NCI-H226 (cell line): ENCODE measurements at places on chromosomes 4 and X.
A peak's percentile ranks its signal among the peaks of the same experiment; 100 is the strongest.

DNA sequence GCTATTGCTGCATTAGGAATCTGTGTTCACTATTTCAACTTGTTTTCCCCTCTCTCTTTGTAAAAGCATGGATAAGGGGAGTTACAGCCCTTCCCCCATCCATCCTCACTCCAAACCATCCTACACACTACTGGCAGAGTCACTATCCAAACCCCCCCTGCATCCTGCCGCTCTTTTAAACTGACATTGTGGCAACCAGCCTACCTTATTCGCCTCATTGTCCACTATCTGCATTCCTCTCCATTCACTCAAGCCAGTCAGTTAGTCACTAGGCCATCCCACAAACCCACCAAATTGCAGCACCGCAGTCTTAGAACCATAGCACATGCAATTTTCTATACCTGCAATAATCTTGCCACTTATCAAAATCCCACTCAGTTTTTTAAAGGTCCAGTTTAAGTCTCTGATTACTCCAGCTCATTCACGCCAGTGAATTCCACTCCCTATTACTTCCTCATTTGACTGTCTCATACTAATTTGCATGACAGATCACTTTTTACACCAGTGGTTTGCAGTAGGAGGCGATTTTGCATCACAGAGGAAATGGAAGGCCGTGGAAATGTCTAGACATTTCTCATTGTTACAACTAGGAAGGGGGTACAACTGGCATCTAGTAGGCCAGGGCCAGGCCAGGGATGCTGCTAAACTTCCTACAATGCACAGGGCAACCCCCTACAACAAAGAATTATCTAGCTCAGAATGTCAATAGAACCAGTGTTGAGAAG, 181.8 kb downstream of the HS6ST2 start:
- no peak for DNase-seq

DNA sequence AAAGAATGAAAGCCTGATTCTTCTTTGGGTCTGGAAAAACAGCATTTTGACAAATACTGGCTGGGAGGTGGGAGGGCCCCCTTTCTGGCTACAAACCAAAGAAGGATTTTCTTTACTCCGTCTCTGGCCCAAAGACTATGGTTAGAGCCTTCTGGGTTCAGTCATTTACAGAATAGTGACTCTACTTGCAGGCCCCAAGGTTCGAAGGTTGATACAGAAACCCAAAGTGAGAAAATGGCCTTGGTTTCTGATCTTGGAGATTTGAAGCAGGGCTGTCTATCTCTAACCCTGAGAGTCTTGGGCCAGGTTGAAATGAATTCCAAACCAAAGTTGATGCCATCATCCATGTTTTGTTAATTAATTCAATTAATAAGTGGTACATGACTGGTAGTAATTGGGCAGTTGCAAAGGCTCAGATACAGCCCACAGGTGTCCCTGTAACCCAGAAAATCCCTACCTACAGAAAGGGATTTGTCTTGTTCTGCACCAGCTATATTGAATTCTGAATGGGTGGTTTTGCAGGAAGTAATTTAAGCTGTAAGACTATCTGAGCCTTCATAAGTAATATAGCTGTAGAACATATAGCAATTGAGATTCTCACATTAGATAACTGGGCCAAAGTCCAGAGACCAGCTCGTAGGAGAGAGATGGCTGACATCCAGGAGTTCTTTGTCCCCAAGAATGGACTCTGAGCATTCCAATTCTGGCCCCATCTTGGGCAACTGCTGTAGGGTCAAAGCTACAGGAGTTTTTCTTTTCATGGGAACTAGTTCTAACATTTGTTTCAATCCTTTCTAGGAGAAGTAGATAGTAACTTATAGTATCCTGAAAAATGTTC, 34.5 kb downstream of the CHRNA9 start:
- no peak for DNase-seq

DNA sequence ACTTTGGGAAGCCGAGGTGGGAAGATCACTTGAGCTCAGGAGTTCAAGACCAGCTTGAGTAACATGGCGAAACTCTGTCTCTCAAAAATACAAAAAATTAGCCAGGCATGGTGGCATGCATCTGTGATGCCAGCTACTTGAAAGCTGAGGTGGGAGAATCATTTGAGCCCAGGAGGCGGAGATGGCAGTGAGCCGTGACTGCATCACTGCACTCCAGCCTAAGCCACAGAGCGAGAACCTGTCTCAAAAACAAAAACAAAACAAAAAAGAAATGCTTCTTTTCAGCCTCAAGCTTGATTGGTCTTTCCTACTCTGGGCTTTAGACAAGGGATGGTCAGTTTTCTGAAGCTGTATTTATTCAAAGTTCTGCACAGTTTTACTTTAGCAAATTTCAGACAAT, 15.8 kb upstream of the DHRSX start:
- no peak for DNase-seq

DNA sequence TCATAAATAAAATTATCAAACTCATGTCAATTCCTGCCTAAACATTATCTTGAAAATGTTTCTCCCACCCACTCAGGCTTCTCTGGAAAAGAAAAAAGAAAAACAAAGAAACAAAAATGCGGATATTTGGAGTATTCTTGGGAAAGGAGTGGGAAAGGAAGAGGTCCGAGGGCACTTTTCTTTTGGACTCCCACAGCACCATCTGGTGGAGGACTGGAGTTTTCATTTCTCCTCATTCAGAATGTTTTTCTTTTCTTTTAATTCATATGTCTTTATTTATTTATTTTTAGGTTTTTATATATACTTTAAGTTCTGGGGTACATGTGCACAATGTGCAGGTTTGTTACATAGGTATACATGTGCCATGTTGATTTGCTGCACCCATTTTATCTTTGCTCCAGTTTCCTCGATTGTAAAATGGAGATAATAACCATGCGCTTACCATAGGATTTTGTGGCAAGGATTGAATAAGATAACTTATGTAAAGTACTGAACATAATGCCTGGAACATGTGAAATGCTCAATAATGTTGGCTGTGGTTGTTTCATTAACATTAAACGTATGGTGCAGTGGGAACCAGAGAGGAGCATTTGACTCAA, 8.0 kb upstream of the KCNE5 start:
- DNase-seq, result no peak

GRCh38 chr4:101186567-101187184, 160.7 kb downstream of the PPP3CA start:
- no peak for DNase-seq

GRCh38 chr4:82268050-82268825, 105.6 kb downstream of the HNRNPD start:
- no peak for DNase-seq

DNA sequence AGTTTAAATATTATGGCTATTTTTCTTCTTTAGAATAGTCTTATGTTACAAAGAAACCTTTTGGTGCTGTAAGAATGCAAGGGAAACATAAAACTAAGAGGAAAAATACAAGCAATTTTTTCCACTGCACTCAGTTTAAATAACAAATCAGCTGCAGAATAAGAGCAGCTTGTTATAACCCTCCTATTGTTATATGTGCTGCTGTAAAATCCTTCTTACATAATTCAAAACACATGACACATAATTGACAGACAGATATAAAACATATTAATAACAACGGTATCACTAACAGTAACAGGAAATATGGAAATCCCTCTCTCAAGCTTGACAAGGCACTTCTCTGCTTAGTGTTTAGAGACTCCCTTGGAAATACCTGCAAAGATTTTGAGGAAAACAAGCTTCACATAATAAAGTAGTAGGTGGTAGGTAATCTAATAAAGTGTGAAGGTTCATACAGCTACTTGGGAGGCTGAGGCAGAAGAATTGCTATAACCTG, 385.3 kb upstream of the HS3ST1 start:
- DNase-seq, result no peak

DNA sequence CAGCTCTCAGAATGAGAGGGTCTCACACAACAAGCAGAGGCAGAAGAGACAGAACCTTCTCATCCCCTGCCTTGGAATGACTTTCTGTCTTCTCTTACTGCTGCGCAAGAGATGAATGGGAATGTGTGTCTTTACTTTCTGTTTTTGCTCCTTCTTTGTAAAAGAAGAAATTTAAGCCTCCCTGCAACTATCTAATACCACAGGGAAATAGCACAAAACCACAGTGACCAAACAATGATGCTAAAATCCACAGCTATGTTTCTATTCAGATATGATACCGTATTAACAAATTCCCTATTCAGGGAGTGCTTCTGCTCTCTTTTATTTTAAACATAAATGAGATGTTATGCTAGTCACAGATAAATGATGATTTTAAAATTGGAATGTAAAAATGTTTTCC, 173.8 kb upstream of the RAI2 start:
- no peak for DNase-seq

GRCh38 chr4:155442267-155443105, 65.7 kb upstream of the MAP9 start:
- peak; percentile 21 for DNase-seq

GRCh38 chrX:112631892-112632291, 47.8 kb downstream of the LHFPL1 start:
- DNase-seq, result no peak

DNA sequence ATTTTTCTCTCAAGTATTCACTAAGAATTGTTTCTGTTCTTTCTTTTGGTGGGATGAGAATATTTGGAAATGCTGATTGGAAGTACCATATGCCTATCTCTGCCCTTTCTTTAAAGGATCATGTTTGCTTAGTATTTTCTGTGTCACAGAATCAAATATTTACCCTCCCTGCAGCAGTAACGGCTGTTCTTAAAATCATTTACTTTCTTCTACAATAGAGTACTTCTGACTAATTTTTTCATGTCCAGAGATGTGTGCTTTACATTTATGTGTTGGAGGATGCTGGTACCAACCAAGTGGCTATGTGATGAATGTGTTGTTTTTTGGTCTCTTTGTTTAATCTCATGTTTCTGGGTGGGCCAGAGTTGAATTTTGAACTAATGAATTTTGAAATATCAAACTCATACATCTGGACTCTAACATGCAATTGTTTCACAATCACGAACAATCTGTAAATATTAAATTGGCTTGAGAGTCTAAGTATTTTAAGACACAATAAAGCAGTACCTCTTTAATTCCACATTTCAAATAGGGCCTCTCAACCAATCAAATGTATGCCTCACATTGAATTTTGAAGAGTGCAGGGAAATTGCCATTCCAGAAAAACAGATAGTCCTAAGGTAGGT, 59.4 kb upstream of the ARSJ start:
- no peak for DNase-seq

GRCh38 chr4:178070163-178070562, 627.9 kb upstream of the AGA start:
- DNase-seq, result no peak

- no peak for DNase-seq
These were observed 33.3 kb upstream of the H2AZ1 start for GRCh38 chr4:99983289-99983943.

- no peak for DNase-seq
These were observed 29.6 kb downstream of the TEX11 start for GRCh38 chrX:70878902-70879301.

DNA sequence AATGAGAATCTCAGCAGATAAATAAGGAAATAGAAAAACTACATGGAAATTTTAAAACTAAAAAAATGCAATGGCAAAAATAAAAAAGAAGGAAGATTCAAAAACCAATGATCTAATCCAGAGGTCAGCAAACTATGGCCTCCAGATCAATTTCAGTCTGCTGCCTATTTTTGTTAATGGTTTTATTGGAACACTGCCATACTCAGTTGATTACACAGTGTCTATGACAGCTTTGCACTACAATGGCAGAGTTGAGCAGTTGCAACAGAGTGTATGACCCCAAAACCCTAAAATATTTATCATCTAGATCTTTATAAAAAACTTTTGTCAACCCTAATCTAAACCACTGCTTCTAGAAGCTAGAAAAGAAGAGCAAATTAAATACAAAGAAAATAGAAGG, 170.3 kb downstream of the RAB28 start:
- no peak for DNase-seq

GRCh38 chr4:162957521-162958143, 209.1 kb downstream of the NAF1 start:
- no peak for DNase-seq

GRCh38 chr4:165964591-165964990, 91.6 kb downstream of the TLL1 start:
- no peak for DNase-seq

DNA sequence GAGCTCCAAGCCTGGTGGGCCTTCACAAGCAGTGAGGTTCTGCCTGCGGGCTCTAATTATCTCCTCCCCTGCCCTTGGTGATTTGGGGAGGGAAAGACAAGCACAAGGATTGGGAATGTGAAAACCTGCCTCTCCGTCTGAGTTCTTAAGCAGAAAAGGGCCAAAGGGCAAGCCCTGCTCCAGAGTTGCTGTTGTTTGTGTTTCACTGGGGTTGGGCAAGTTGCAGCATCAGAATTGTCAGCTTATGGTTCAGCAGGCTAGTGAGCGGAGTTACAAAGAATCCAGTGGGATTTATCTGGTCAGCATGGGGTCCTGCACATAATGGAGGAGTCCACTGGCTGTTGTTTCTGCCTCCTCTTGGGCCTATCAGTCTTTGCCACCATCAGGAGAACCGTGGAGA, 60.5 kb downstream of the NHS start:
- DNase-seq, result no peak

DNA sequence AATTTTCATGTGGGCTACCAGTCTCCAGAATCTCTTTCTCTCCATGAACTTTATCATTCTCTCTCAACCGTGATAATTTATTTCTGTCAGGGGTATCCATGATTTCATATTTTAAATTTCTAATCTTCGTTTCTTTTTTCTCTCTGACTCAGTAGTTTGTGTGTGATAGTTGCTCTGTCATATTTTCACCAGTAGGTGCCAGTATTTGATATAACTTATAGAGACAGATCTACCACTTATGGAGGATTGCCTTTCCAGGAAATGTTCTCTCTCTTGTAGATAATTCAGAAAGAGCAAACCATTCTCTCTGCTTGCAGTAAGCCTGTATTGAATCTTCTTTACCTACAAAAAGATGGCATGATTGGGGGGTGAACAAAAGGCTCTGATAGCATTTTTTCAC, 79.3 kb upstream of the DYNLT3 start:
- DNase-seq, result no peak

GRCh38 chrX:8010105-8010504, 82.9 kb upstream of the PNPLA4 start:
- DNase-seq, result no peak

GRCh38 chr4:119682099-119682498, 53.5 kb upstream of the PDE5A start:
- DNase-seq, result no peak

DNA sequence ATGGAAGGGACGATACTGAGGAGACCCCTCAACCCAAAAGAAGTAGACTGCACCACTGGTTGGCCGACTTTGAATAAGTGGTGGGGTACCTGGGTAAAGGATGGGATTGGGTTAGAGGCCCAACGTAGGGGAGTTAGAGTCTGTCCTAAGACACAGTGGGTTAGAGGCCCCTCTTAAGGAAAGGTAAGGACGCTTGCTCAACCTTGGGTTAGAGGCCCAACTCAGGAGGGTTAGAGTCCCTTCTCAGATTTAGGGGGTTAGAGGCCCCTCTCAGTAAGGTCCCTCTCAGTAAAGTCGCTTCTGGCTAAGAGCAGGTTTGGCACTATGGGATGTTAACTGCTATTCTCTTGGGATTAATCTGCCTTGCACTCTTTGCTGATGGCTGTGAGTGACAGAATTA, 81.3 kb downstream of the ACOX3 start:
- DNase-seq, result no peak

- DNase-seq, result peak; percentile 41
These were observed 24.5 kb downstream of the DHX15 start for GRCh38 chr4:24559889-24560288.
